Activated T-helper 9 cell treated with anti-CD3 and anti-CD28 coated beads, Interleukin-2, amount 50 U/mL, for 16 hours (primary cell): ENCODE measurements at places on chromosomes 5 and 9.

DNA sequence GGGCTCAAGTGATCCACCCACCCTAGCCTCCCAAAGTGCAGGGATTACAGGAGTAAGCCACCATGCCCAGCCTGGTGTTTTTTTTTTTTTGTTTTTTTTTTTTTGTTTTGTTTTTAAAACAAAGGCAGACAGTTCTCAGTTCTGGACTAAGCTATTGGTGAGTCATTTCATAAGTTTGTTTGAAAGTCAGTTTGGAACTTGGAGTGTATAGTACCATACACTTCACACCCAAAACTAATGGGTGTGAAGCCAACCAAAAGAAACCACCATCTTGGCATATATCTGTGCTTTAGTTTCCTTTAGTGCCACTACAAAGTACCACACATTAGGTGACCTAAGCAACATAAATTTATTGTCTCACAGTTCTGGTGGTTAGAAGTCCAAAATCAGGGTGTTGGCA is 13.4 kb downstream of the MAST4 start:
- DNase-seq, result no peak

- DNase-seq, result no peak
Observed at GRCh38 chr5:76971511-76971910, 18.7 kb downstream of the CRHBP start.

GRCh38 chr5:149422366-149423048 is 43.4 kb upstream of the IL17B start:
- no peak for DNase-seq

GRCh38 chr5:84859056-84859455 is 474.4 kb upstream of the EDIL3 start:
- DNase-seq, result no peak

GRCh38 chr9:134681061-134681661 is 39.6 kb downstream of the COL5A1 start:
- DNase-seq, result no peak
